ENCODE measurements at places on chromosomes 12 and 14.

DNA sequence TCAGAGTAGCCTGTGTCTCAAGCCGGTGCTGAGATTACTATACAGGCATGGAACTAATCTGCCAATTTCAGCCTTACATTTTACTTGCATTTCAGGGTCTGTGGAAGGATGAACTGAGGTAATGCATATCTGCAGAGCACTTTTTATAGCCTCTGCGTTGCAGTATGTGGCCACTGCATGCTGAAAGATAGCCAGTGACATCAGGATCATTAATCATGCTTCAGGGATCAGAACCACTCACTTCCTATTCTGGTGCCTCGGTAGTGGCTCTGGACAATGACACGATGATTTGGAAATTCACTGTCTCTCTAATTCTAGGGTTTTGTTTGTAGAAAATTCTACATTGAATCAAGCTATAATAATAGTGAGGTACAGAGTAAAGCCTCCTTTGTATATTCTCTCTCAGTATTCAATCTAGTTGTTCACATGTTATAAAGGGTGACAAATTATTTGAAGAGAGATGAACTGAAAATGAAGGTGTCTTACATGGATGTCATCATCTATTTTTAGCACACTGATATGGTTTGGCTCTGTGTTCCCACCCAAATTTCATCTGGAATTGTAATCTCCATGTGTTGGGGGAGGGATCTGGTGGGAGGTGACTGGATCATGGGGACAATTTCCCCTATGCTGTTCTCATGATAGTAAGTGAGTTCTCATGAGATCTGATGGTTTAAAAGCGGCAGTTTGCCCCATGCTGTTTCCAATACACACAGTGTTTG lies 554.3 kb upstream of the MIS18BP1 start:
- no peak for DNase-seq

GRCh38 chr12:25245491-25245890 lies 5.2 kb downstream of the KRAS start:
- DNase-seq, result no peak

- no peak for DNase-seq
Observed at GRCh38 chr14:71136386-71137060, 229.3 kb downstream of the PCNX1 start.

DNA sequence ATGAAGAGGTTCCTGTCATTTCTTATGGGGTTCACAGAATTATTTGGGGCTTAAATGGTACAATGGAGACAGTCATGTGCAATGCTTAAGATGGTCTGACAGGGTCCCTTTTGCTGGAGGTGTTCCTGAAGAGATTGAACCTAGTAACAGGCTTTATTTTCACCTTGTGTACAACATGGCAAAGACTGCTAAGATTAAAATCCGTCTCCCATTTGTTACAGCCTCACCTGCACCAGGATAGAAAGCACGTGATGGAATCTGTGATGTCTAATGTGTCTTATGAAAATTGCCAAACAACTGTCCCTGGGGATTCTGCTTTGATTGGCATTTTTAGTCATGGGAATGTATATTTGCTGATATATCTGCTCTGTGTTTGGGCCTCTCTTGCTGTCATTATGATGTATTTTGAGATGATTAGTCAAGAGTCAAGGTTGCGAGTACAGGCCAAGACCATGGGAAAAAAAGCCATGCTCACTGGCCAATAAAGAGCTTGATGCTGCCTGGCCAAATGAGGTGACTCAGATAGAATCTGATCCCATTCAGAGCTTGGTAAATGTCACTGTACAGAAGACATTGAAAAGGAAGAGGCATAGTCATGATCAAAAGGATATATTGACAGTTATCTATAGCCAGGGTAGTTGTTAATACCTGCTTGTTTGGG lies 96.1 kb downstream of the FLRT2 start:
- DNase-seq, result no peak

DNA sequence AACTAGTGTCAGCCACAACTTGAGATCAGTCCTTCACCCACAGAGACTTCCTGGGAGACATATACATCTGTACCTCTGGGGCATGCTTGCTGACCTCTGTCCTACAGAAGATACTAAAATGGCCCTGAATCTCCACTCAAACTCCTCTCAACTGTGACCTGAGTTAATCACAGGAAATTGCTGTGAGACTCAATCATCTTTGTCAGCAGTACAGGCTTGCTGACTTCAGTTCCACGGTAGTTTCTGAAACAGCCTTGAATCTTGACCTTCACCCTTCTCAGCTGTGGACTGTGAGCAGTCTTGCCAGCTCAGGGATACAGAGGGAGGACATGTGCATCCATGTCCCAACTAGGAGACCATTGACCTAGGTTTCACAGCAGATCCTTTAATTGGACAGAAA lies 1.4 kb upstream of the KLRC1 start:
- DNase-seq, result no peak

DNA sequence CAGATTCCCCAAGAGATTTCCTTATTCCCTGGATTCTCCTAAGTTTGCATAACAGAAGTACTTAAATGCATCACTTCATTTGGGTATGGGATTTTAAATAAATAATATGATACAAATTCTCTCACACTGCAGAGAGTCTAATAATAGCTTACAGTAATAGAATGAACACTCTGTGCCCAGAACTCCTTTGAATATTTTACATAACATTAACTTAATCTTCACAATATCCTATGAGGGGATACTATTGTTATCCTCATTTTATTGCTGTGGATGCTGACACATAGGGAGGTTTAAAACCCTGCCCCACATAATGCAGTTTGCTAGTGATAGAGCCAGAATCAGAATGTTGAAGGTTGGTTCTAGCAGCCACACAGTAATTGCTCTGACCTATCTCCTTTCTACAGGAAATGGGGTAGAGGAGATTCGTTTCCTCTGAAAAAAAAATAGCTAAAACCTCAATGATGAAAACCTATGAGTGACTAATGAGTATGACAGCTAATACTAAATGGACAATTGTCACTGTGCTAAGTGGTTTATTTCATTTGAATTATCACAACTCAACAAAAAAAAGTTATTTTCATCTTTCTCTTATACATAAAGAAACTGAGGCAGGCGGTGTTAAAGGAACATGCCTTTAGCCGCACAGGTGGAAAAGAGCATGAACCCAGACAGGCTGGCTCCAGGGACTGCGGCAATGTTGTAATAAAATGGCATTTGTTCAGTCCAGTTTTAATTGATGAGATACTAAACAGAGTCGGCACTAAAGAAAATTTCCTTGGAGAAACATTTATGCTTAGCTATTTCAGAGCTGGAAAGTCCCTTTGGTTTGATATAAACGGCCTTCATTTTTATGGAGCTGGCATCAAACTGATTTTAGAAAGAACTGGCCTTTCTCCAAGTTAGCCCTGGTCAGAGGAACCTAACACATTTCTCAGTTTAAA lies 880.9 kb downstream of the NRXN3 start:
- no peak for DNase-seq

- DNase-seq, result no peak
Observed at GRCh38 chr14:78970677-78971076, 800.5 kb downstream of the NRXN3 start.

All from fibroblast of villous mesenchyme (primary cell).